Central memory CD8-positive, alpha-beta T cell (primary cell): ENCODE measurements at places on chromosomes 3 and 15.

GRCh38 chr3:139124197-139124596, 79.5 kb upstream of the PRR23C start:
- DNase-seq: no peak

GRCh38 chr15:87570206-87570605, 686.3 kb downstream of the NTRK3 start:
- DNase-seq: no peak

GRCh38 chr3:66039590-66039887, 821 bp upstream of the MAGI1 start:
- DNase-seq: no peak

DNA sequence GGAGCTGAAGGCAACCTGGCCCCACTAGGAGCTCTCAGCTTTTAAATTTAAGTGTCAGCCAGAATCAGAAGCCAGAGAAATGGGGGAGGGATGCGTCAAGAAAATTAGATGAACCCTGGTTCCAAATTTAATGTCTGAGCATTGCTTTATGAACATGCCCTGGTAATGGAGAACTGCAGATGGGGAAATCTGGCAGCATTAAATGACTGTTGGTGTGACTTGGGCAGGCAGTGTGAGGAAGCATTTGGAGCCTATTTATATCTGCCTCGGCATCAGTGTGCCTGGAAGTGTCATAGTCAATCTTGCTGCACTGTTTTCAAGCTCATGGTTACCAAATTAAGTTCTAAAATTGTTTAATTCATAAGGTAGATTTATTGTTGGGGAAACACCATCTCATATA, 29.0 kb downstream of the NME9 start:
- no peak for DNase-seq

GRCh38 chr3:170563712-170564423, 22.0 kb downstream of the SLC7A14 start:
- no peak for DNase-seq

DNA sequence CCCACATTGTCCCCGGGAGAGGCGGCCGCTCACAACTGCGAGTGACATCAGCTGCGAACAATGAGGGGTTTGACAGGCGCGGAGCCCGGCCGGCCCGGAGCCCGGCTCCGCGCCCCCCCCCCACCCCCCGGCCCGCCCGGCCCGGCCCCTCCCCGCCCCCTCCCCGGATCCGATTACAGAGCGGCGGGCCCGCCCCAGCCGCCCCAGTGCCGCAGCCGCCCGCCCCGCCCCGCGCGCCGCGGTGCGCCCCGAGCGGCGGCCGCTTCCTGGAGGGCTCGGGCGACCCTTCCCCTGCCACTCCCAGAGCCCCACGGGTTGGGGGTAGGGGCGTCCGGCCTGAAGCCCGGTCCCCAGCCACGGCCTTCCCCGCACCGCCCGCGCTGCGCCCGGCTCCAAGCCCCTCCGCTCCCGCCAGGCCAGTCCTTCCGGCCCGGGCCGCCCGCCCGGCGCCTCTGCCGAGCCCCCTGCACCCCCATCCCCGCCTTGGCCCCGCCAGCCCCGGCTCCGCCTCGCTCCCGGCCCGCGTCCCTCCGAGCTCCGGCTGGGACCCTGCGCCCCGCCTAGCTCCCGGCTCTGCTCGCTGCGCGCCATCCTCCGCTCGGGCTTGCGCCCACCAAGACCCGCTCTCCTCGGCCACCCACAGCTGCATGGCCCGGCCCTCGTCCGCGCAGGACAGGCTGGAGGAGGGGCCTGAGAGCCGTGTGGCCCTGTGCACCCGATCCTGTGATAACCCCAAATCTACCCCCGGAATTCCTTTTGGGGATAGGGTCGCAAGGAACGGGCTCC, at the start of gene PCBP4:
TSS of gene PCBP4 (minus strand) at position 71 of the 786 bp plus-strand sequence. CDS start 6,214 bp downstream, outside the sequence.
- DNase-seq: no peak

GRCh38 chr15:94858011-94858410, 626.6 kb downstream of the MCTP2 start:
- no peak for DNase-seq

- no peak for DNase-seq
Measured at GRCh38 chr15:76334438-76335306, 1.9 kb upstream of the ISL2 start.
